ENCODE measurements at places on chromosomes 3 and 15. TPM values are rescaled to one million over a fixed set of nuclear protein-coding genes. Genes with fewer than 3 reads are reported as not detected.

GRCh38 chr15:64110950-64111678 lies 15.3 kb downstream of the SNX1 start:
- H3K4me1 ChIP-seq, result no peaks in the 10 kb centered on the region
- H3K4me3 ChIP-seq, result no peak overlapping the region
- no peak overlapping the region for H3K27ac ChIP-seq
- 0 out of 2 replicates have a peak, but pooled peaks cover 2% of the 10 kb centered on the region for H3K36me3 ChIP-seq
- no peaks in the 10 kb centered on the region for H3K27me3 ChIP-seq

- DNase-seq, result no peak
- H3K27me3 ChIP-seq, result no peaks in the 10 kb centered on the region
- H3K4me1 ChIP-seq, result no peaks in the 10 kb centered on the region
- H3K27ac ChIP-seq, result no peak overlapping the region
- no peaks in the 10 kb centered on the region for H3K36me3 ChIP-seq
Measured at GRCh38 chr3:102664126-102664525, 229.3 kb downstream of the ZPLD1 start.

GRCh38 chr3:128354788-128355542 lies 111.7 kb downstream of the DNAJB8 start:
- H3K4me1 ChIP-seq, result no peaks in the 10 kb centered on the region
- H3K4me3 ChIP-seq, result no peak overlapping the region
- DNase-seq, result no peak
- H3K27ac ChIP-seq, result no peak overlapping the region
- H3K27me3 ChIP-seq, result no peaks in the 10 kb centered on the region

- no peak within 1 kb of the TSS for H3K27ac ChIP-seq
- peak within 1 kb of the TSS; percentile 38 for H3K4me3 ChIP-seq
- peak; percentile 27 for DNase-seq
Measured at GRCh38 chr3:122577409-122578031, at the start of gene PARP15. Gene PARP15 (plus strand): TSS chr3:122577650. CDS start chr3:122577668, 18 bp downstream.

The PLEKHO2 gene
- 20.1 TPM for total RNA-seq

The PIF1 gene
- 136 TPM for total RNA-seq

The SLC27A2 gene
- total RNA-seq, result 5.8 TPM
